Activated naive CD4-positive, alpha-beta T cell treated with anti-CD3 and anti-CD28 coated beads, Interleukin-2, amount 50 U/mL, for 72 hours (primary cell): ENCODE measurements at places on chromosomes 11 and 22.

DNA sequence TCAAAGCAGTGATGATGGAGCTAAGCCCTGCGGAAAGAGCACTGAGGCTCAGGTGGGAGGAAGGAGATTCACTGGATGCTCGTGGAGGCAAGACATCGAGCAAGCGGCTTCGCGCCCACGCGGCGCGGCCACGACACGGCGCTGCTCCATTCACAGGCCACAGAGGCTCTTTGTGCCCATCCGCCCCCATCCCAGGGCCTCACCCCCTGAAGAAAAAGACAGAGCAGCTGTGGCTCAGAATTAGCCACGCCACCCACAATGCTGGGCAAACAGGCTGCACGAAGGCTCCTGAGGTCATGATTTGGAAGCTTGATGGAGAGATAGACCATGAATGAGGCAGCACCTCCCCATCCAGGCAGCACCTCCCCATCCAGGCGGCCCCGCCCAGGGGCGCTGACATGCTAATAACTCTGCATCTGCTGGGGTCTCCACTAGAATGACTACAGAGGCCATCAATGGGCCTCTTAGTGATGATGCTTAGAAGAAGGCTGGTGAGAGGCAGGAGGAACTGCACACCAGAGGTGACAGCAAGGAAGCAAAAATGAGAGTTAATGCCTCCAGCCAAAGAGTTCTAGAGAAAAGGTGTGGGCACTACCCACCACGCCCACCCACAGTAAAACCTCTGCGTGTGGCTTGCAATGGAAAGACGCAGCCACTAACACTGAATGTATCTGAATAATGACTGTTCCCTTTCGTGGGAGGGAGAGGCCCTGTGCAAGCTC, 43.5 kb downstream of the MYH9 start:
- no peak for DNase-seq

DNA sequence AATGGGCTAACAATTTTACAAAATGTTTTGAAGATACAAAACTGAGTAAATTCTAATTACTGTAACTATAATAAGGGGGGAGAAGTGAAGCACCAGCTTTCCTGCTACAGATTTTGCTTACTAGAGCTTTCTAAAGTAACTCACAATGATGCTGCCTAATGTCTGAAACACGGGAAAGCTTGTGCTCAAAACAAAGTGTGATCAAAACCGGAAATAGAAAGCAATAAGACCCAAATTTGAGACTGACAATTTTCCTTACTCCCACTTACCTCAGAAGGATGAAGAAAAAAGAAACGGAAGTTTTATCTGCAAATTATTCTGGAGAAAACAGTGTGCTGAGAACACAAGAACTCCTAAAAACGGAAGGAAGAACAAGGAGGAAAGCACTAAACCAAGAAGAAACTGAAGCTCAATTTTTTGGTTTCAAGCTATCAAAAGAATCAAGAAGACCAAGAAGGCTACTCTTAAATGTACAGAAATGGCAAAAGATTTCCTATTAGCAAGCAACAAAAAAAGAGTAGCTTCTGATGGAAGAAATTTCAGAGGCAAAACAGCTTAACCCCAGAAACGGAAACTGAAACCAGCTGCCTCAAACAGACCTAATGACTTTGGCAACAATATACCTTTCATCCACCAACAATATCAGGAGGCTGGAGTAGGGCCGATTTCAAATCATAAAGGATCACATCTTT, 33.4 kb downstream of the AMBRA1 start:
- no peak for DNase-seq

DNA sequence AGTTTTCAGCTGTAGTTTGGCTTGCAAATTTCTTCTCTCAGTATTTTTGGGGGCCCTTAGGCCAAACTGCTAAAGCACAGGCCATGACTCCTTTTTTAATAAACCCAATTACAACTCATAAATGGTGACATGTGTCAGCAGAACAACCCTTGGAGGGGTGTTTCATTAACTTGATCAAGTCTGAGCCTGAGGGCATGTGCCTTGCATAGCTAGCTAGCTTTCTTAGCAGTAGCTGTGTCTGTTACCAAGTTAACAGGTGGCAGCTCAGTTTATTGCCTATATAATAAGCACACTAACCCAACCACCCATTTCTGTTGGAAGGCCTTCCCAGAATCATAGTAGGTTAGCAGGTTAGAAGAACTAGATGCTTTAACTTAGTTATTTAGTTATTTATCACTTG, 950.3 kb upstream of the CCDC90B start:
- no peak for DNase-seq

DNA sequence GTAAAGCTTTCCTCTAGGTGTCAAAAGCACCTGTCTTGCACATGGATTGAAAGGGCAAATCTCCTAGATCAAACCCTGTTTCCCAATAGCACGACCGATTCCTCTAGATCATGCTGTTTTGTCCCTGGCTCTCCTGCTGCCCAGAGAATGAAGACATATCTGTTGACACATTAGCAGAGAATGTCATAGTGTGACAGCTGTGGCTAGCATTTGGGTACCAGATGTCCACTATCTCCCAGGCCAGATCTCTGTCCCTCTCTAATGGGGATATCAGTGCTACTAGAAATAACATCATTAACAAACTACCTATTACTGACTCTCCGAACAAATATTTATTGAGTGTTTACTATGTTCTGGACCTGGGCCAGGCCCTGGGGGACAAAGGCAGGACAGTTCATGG, 72.4 kb upstream of the ISX start:
- no peak for DNase-seq

- no peak for DNase-seq
Observed at GRCh38 chr22:35752006-35752862, 34.6 kb downstream of the APOL5 start.

DNA sequence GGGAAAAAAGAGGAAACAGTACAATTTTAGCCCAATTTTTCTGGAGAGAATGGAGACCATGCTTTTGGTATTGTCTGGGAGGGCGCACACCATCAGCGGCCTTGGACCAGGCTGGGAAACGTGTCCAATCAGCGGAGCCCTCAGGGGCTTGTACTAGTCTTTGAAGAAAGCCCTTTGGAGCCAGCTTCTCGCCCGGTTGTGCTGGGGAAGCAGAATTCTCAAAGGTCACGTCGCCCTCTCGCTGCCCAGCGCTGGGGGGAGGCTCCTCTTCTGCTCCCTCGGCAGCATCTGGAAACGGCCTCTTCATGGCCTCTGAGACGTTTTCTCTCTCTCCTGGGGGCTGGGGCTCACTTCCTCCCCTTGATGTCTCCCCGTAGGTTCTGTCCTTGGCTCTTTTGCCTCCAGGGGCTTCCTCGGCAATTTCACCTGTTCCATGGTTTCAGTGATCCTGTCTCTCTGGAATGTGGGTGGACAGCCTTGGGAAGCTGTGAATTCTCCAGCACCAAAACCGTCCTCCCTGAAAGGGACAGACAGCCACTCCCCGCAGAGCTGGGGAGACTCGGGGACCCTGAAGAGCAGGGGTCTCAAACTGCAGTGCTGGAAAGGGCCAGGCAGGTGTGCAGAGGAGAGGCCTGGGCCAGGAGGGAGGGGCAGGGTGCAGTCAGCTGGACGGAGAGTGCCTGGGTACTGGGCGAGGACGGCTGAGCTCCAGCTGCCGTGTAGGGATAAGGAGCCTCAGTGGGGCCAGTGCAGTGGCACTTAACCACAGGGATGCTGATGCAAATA, 80.2 kb downstream of the RPS6KA4 start:
- DNase-seq = no peak

DNA sequence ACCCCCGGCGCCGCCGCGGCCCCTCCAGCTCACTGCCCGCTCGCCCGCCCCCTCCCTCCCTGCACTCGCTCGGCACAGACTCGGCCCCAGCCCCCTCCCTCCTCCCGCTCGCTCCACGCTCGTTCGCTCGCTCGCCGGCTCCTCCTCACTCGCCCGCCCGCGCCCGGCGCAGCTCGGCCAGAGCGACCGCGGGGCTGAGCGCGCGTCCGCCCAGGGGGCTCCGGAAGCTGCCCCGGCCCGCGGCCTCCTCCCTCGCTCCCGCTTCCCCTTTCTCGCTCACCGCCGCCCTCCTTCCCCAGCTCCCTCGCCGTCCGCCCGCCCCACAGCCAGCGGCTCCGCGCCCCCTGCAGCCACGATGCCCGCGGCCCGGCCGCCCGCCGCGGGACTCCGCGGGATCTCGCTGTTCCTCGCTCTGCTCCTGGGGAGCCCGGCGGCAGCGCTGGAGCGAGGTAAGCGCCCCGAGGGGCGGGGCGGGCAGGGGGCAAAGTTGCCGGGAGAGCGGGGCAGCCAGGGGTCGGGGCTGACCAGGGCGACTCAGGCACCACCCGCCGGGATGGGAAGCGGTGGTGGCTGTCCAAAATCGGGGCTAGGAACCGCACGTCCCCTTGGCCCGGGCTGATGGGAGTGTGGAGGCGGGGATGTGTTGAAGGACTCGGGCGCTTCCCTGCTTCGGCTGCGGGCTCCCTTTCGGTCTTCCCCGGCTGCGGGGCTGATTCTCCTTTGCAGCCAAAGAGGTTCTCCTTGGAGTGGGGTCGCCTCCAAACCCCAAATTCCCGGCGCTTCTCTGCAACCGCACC, at the start of gene SEZ6L:
Gene SEZ6L (plus strand): TSS at position 148 of the 797 bp plus-strand sequence. CDS start 208 bp downstream, at position 356.
- no peak for DNase-seq

DNA sequence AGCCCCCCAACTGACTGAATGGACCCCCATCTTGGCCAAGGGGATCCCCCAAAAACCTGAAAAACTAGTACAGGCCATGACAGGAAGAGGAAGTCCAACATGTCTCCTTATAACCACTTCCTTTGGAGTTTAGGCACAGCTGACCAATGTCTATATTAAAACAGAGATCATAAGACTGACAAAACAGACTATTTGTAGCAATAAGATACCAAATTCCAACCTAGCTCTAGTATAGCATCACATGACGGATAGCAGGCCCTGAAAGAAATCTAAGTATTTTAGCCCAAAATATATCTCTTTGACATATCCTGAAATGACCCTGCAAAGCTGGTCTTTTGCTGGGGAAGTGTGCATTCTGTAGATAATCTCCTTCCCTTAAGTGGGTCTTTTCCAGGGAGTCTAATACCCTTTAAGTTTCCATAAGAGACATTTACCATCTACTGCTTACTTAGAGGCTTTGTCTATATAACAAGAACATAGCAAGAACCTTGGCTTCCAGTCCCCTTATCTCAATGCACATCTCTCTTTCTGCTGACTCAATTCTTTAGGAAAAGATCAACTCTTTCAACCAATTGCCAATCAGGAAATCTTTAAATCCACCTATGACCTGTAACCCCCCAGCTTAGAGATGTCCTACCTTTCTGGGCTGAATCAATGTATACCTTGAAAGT, 34.9 kb upstream of the ACER3 start:
- DNase-seq = no peak

DNA sequence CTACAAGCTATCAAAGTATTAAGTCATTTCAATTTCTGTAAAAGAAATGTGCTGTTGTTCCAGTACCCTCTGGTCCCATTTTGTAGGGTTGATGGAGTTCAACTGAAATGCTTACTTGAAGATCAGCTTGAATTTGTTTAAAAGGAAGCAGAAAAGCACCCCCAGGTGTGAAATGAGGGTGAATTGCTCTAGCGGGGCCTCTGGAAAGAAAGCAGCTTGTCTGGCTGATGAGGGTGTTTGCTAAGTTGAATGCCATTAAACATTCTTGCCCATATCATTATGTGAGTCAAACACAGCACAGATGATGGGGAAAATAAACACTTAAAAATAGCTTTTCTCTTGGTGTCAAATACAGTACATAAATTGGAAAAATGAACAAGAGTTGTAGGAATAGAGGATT, 280.3 kb downstream of the RAB38 start:
- no peak for DNase-seq

GRCh38 chr11:21723678-21724077, 469.2 kb upstream of the ANO5 start:
- DNase-seq = no peak

DNA sequence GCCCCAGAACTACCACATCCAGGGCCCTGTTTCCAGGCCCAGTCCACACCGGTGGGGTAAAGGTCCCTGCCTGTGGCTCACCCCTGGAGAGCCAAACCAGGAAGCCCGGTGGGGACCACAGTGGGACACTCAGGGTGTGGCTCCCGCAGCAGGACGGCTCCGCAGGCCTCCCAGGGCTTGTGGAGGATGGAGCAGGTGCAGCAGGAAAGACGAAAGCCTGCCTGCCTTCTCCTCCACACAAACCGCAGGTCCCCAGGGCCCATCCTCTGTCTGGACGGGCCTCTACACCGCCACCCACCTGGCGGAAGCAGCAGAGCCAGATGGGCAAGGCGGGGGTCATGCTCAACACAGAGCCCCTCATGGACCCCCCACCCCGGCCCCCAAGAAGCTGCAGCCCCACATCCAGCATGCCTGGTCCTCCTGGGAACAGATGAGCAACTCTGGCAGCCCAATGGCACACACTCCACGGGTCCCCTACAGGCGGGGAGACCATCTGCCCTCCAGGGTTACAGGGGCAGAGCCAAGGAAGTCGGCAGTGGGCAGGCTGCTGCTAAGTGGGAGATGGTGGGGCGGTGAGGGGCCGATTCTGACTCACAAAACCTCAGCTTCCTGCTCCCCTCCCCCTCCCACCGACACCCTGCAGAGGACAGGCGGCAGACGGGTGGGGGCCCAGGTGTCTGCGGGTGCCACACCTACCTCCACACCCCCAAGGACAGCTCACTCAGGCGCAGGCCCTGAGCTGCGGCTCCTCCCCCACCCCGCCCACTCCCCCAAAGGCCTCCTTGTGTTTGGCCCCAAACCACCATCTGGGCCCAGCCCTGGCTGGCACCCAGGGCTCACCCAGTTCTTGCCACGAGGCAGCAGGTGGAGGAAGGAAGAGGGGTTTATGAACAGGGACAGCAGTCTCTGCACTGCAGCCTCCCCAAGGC, 5.2 kb downstream of the SBF1 start:
- peak; percentile 91 for DNase-seq

DNA sequence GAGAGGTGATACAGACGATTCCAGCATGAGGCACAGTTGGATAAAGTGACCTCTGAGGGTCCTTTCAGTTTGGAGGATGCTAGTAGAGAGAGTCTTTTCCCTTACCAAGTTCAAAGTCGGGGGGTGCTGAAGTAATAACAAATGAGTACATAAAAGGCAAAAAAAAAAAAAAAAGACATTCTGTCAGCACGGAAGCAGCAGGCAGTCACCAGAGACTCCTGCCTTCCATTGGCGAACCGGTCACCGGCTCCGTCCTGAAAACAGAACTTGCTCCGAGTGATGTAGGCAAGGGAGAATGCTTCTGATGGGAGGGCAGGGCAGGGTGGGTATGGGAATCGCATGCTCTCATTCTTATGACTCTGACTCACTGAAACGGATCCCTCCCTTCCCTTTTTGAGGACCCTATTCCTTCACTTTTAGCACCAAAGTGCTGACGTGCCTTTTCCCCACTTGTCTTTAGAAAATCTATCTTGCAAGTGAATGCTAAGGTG, 65.9 kb downstream of the PRR5L start:
- DNase-seq = no peak
